ENCODE measurements at places on chromosomes 5 and 9.
A peak's percentile ranks its signal among the peaks of the same experiment; 100 is the strongest.

GRCh38 chr9:134590240-134591081 lies 51.1 kb upstream of the COL5A1 start:
- no peak for DNase-seq

DNA sequence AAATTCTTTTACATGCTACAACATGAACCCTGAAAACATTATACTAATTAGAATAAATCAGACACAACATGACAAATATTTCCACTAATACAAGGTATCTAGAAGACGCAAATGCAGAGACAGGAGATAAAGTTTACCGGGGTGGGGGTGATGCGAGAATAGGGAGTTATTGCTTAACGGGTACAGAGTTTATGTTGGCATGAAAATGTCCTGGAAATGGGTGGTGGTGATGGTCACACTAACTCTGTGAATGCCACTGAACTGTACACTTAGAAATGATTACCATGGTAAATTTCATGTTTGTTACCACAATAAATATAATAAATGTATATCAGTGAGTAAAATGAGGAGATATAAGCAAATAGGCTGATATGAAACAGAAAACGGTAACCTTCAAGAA lies 132.7 kb downstream of the DCP2 start:
- DNase-seq: no peak

GRCh38 chr5:7714119-7714518 lies 136.8 kb downstream of the CFAP90 start:
- no peak for DNase-seq

- no peak for DNase-seq
Measured at GRCh38 chr5:57341380-57341979, 141.1 kb downstream of the ACTBL2 start.

DNA sequence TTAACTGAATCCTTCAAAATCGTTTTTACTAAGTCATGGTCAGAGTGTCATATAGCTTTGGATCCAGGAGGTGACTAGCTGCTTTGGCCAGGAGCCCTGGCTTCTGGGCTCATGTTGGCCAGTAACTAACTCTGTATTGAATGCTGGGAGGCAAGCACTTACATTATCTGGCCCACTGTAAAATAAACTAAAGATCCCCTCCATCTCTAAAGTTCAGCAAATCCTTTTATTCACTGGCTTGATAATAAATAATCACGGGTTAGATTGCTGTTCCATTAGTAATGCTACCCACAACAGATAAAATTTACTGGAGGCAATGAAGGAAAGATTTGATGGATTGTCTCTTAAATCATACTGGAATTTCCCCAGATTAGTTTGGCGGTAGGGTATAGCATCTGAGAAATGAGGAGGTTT lies 382.2 kb upstream of the TLE4 start:
- no peak for DNase-seq

- DNase-seq: no peak
Measured at GRCh38 chr5:7464182-7464581, 68.2 kb downstream of the ADCY2 start.

DNA sequence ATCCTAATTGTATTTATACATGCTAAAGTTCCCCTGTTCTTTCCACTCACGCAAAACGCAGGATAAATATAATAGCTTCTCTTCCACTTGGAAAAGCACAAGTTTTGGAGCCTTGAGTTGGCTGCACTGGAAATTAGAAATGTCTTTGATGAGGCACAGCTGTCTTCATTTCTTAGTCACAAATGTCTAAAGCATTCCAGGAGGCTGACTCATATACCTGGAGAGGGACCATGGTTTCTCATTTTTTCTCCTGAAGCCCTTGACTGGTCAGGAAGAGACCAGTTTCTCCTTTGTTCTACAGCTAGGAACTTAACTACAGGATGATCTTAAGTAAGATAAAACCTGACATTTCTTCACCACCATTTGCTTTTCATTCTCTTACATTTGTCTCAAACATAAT lies 16.2 kb downstream of the MTX3 start:
- no peak for DNase-seq

- no peak for DNase-seq
Measured at GRCh38 chr5:66704790-66705425, 108.7 kb downstream of the MAST4 start.

DNA sequence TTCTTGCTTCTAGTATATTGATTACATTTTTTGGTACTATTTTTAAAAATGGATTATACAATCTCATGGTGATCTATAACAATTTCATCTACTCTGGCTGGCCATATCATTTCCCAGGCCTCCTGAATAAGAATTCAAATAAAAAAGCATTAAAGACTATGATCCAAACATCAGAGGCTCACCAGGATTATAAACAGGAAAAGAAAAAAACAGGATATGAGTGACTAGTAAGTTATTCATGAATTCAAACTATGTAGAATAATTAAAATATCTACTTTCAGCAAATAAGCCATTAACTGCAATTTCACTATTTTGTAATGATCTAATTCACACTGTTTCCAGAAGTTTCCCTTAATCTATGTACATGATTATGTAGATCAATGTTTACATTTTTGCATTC lies 293.1 kb upstream of the CDH6 start:
- DNase-seq: no peak

GRCh38 chr9:94743035-94743954 lies 16.8 kb downstream of the AOPEP start:
- no peak for DNase-seq

DNA sequence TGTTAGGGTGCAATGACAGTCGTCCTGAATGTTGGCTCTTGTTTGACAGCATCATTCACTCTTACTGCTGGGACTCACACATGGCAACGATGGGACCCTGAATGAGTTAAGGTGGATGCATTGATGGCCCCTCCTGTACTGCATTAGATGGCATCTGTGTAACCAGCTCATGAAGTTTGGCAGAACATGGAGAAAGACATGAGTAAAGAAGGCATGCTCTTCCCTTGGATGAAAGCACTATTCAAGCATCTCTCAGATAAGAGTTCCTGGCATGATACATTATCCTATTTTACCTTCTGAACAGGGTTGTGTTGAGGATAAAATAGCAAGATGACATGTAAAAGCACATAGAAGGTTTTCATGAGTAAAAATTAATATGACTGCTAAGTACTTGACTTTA lies 142.2 kb upstream of the GAS1 start:
- DNase-seq: no peak

DNA sequence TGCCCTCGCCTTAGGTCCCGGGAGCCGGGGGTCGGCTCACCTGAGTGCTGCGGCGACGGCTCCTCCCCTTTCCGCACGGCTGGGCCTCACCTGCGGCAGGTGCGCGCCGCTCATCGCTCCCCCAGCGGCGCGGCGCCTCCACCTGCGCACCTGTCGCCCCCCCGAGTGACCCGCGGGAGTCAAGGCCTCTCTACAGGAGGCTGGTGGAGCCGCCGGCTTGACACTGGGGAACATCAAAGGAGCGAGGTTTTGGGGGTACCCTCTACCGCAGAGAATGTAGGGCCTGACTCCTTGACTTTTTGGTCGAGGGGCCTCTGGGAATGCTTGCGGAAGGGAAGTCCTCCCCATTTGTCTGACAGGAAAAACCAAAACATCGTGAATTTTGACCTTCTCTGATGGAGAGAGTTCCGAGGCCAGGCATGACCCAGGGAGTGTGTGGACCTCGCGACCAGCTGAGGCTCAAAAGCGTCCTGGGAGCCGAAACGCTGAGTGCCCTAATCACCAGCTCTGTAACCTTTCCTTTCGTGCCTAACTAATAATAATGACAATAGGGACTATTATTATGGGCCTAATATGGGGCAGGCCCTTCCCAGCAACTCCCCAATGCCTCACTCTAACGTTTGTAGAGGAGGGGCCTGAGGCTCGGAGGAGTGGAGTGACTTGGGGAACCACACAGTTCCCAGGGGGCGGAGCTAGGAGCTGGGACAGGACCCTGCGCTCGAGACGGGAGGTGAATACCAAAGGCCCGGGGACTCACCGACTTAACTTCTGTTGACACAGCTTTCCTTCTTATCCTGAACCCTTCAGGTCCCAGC lies 714 bp upstream of the IER5L start:
- DNase-seq: no peak

DNA sequence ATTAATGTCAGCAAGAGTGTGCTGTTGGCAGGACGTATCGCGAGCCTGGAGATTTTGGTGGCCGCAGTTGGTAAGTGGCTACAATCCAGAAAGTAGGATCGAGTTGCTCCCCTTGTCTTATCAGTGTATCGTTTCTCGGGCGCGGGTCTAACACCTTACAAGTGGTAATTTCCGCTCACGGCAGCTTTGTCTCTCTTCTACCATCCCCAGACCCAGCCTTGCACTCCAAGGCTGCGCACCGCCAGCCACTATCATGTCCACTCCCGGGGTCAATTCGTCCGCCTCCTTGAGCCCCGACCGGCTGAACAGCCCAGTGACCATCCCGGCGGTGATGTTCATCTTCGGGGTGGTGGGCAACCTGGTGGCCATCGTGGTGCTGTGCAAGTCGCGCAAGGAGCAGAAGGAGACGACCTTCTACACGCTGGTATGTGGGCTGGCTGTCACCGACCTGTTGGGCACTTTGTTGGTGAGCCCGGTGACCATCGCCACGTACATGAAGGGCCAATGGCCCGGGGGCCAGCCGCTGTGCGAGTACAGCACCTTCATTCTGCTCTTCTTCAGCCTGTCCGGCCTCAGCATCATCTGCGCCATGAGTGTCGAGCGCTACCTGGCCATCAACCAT lies 1.1 kb downstream of the PTGER4 start:
- DNase-seq: peak; percentile 35

DNA sequence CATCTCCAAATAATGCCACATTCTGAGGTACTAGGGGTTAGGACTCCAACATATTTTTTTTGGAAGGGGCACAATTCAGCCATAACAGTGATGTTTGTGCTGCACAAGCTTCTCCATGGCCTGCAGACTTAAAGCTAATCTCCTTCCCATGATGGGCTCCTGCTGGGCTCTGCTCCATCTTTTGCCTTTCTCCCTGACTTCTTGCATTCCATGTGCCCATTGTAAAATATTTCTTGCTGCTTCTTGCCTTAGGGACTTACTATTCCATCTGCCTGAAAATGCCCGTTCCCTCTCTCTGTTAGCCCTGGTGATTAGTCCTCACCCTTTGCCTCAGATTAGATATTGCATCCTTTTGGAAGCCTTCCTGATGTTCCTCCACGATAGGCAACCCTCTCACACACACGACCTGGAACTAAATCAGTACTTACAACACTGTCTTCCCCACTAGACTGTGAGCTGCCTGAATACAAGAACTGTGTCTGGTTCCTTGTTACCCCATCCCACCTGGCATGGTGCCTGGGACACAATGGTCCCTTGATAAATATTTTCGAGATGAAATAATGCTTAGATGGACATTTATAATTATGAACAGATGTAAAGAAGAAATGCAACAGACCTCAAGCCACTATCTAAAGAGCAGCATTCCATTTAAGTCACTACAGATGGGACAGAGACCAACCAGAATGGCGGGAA lies 33.5 kb downstream of the OR1J1 start:
- no peak for DNase-seq

DNA sequence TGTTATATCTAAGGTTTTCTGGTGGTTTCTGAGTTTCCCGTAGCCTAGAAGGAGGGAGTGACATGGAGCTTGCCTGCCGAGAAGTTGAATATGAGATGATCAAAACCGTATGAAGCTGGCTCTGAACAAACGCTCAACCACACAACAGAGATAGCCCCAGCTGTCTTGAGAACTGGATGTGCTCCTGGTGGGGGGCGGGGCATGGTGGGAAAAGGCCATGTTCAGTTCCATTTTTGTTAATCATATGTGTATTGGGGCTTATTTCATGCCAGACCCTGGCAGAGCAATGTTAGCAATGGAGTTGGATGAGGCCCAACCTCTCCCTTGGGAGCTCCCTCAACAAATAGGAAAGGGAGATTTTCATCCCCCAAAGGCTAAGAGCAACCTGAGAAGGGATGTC lies 4.8 kb downstream of the CCL19 start:
- DNase-seq: no peak

- no peak for DNase-seq
Measured at GRCh38 chr9:72844440-72844768, 108.4 kb downstream of the ALDH1A1 start.

DNA sequence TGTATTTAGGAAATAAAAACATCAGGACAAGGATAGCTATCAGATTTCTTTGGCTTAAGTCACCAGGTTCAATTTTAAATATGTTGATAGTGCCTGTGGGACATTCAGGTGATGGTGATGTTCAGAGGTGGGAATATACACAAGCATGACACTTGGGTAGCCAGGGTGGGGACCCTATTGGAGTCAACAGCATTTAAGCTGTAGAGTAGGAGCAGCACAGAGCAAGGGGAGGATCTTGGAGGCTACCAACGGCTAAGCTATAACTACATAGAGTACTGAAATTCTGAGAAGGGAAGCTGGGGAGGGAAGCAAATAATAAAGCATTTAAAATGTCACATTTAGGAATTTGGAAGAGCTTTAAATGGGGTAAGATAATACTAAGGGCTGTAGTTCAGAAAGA lies 177.7 kb downstream of the CPLANE1 start:
- DNase-seq: no peak

DNA sequence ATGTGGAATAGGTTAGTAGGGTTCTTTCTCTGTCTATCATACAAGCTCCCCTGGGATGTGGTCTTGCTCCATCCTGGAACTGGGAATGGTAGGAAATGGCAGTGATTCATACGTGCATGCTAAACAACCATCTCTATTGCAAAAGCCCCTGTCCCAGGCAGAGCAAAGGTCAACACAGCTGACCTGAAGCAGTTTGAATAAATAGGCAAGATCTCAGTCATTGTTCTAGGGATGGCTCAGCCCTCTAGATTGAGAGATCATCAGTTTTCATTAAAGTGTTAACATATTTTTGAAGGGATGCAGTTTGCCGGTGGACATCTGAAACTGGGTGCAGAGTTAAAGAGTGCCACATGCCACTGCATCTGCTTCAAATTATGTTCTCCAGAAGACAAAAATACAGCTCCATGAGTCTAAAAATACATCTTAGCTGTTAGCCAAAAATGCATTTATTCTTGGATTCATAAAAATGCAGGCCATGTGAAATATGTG lies 224.1 kb downstream of the ESM1 start:
- DNase-seq: no peak

DNA sequence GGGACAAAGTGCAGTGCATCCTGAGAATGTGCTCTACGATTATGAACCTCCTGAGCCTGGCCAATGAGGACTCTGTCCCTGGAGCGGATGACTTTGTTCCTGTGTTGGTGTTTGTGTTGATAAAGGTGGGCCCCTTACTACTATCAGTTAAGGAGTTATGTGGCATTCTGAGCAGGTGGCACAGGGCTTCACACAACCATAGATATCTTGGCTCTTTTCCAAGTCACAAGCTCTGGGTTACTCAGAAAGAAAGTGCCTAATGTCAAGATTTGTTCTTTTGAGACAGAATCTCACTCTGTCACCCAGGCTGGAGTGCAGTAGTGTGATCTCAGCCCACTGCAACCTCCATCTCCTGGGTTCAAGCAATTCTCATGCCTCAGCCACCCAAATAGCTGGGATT lies 99.0 kb downstream of the GAPVD1 start:
- no peak for DNase-seq

- no peak for DNase-seq
Measured at GRCh38 chr5:83485842-83486241, 14.3 kb downstream of the VCAN start.

DNA sequence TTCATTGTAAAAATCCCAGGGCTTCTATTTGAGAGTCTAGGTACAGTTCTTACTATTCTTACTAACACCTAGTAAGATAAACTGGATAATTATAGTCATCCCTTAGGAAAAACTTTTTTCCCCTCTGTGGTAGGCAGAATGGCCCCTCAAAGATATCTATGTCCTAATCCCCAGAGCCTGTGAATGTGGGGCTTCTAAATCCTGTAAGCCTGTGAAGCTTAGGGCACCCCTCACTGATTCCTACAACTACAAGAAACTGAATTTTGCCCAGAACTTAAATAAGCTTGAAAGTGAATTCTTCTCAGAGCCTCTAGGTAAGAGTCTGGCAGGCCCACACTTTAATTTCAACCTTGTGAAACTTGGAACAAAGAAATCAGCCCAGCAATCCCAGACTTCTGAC lies 130.1 kb upstream of the ACOT12 start:
- no peak for DNase-seq

Measured in stimulated activated CD4-positive, alpha-beta T cell treated with anti-CD3 and anti-CD28 coated beads, Interleukin-1b, Interleukin-23, amount 100 ng/mL, for 4 hours (primary cell).